H1 (cell line): ENCODE measurements at places on chromosomes 16 and 17.

DNA sequence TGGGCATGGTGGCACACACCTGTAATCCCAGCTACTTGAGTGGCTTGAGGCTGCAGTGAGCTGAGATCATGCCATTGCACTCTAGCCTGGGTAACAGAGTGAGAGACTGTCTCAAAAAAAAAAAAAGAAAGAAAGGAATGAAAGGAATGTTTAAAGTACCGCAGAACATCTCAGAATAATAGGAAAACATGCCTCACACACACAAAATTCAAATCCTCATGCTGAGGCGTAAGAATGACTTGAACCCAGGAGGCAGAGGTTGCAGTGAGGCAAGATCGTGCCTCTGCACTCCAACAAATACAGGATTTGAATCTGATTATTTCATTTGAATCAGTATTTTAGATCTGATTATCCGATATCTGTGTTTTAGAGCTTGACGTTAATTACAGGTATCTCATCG lies 21.3 kb upstream of the GAA start:
- no peak for DNase-seq

GRCh38 chr16:61946019-61946418 lies 90.2 kb downstream of the CDH8 start:
- no peak for DNase-seq

GRCh38 chr17:78461799-78462053 lies 83.3 kb downstream of the PGS1 start:
- no peak for DNase-seq

GRCh38 chr17:41965694-41966462 lies 717 bp upstream of the CNP start:
- no peak for DNase-seq

GRCh38 chr16:9316615-9317014 lies 225.2 kb downstream of the HAPSTR1 start:
- DNase-seq: no peak

DNA sequence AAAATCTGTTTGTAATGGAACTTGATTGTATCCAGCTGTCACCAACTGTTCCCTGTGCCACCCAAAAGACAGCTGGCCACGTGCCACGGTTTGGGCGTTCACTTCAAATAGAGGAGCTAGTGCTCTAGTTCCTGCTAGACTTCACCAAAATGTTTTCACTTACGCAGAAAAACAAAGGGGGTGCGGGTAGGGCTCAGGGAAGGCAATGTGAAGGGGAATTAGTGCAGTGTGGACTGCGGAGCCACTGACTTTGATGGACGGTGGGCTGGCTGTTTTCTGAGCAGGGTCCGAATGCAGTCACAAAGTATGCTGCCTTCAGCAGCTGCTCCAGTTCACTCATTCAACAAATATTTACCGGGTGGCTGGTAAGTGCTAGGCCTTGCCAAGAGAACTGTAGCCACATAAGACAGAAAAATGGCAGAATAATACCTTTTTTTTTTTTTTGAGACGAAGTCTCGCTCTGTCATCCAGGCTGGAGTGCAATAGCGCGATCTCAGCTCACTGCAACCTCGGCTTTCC lies 7.6 kb upstream of the CYTH1 start:
- DNase-seq: no peak

DNA sequence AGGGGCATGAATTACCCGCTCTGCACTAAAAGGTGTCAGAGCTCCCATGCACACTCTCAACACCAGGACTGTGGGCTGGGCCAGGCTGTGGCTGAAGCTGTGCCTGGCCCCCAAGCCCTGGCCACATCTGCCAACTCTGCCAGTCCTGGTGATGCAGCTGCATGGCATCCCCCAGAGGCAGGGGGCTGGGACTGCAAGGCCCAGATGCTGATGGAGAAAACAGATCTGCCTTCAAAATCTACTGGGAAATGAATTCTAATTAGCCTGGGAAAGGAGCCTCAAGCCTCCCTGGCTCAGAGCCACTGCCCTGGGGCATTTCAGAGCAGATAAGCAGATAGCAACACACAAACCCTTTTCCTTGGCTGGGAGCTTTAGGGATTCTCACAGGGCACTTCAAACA lies 3.4 kb downstream of the CHST6 start:
- DNase-seq: no peak

- no peak for DNase-seq
Measured at GRCh38 chr17:55926276-55926990, 175.6 kb downstream of the PCTP start.

DNA sequence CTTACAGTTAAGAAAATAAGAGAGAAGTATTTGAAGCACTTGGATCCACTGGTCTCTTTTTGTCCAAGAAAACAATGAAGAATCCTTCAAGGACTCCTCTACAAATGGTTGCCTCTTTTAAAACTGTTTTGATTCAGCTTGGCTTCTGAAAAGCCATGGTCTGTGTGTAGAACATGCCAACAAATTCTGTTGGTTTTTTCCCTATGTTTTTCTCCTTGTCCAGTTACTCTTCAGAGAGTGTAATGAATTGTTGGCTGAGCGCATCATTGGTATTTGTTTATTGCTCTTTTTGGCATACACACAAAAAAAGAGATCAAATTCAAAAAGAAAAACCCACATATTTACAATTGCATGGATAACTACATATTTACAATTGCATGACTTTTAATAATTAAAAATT lies at the start of gene ABCA10:
TSS of gene ABCA10 (minus strand) at position 249 of the 400 bp plus-strand sequence. CDS start 3,466 bp downstream, outside the sequence.
- no peak for DNase-seq

GRCh38 chr17:37088459-37088858 lies 139.7 kb downstream of the AATF start:
- no peak for DNase-seq

DNA sequence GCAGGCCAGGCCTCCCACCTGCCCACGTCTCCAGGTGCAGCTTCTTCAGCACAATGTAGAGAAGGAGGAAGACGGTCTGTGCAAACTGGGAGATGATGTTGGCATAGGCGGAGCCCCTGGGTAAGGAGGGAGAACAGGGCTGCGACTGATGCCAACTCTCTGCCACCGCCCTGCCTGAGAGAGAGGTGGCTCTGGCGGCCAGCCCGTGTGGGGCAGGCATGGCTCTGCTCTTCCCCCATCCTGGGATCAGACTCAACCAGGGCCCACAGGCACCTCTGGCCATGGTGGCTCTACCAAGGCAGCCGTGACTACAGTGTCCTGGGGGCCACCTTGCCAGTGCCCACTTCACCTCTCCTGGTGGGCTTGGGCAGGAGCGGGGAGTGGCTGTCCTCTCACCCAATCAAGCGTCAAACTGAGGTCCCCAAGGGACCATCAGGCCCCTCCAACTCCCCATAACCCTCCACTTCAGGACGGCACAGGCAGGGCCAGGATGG lies 8.6 kb downstream of the SLC47A2 start:
- DNase-seq: no peak

DNA sequence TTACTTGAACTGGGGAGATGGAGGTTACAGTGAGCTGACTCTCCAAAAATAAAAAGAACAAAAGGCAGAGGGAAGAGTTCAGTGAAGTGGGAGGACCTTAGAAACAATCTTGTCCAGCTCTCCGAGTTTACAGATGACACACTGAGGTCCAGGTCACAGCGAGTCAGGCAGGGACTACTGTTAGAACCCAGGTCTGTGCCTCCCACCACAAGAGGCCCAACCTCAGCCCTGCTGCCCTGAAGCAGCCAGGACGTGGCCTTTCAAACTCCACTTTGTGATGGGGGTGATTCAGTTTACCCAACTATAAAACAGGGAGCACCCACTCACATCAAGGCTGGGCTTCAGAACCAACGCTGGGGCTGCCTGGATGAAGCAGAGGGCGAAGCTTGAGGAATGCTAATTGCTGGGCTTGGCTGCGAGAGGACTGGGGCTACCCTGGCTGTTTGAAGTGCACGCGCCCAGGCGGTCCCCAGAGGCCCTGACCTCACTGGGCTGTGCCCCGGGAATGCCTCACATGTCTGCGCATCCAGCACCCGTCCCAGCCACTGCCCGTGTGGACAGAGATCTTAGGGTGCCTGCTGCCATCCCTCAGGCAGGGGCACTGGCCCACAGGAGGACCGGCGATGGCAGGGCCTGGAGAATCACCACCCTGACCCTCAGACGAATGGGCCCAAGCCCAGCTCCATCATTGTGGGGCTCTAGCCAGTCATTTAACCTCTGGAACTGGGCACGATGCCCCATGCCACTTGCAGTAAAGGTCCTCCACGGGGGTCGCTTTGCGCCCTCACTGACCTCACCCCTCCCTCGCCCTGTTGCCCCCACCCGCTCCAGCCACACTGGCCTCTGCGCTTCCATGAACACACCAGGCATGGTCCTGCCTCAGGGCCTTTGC lies 11.4 kb downstream of the SLC5A10 start:
- no peak for DNase-seq

GRCh38 chr16:17970816-17971331 lies 365.7 kb downstream of the NPIPA8 start:
- no peak for DNase-seq

GRCh38 chr16:73717266-73717974 lies 579.2 kb upstream of the PSMD7 start:
- no peak for DNase-seq

- peak; percentile 80 for DNase-seq
Measured at GRCh38 chr16:84618581-84619460, 943 bp upstream of the COTL1 start.

- DNase-seq: no peak
Measured at GRCh38 chr16:70699696-70700095, 13.8 kb upstream of the MTSS2 start.

DNA sequence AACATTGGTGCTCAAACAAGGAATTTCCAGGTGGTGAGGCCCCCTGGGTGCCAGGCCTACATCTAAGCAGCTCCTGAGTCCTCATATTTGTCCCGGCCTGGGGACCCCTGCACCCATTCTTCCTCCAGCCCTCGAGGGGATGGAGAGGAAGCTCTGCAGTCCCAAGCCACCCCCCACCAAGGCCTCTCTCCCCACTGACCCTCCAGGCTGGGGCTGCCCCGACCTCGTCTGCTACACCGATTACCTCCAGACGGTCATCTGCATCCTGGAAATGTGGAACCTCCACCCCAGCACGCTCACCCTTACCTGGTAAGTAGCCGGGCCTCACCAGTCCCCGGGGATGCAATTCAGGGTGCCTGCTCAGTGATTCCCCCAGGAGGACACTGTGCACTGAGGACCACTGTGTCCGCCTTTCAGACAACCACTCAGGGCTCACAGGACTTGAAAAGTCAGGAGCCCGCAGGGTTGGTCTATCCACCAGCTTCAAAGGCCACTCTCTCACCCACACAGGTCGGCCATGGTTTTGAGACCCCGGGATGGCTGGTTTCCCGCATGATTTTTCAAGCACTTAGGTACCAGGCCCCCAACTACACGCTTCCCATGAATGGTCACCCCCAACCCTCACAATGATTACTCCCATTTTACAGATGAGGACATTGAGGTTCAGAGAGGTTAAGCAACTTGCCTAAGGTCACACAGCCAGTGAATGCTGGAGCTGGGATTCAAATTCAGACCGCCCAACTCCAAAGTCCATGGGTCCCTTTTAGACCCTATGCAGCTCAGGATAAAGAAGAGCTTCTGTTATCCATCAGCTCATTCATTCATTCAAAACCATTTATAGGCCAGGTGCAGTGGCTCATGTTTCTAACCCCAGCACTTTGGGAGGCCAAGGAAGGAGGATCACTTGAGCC lies 32.4 kb downstream of the IL21R start:
- DNase-seq: peak; percentile 39

DNA sequence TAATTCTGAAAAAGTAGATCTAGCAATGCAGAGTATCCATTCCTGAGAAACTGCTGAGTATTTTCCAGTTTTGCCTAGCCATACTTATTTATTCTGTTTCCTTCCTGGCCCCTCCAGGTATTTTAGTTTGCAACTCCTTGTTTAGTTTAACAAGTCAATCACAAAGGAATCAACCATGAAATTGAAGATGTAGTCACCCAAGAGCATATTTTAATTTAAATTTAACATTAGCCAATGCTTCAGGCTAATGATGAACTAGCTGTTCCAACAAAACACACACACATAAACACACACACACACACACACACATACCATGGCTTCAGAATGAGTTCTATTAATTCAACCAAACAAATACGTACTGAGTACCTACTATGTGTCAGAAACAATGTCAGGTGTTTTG lies 332.8 kb upstream of the ERCC4 start:
- DNase-seq: no peak

GRCh38 chr16:31427441-31428278 lies 500 bp downstream of the COX6A2 start:
- no peak for DNase-seq

DNA sequence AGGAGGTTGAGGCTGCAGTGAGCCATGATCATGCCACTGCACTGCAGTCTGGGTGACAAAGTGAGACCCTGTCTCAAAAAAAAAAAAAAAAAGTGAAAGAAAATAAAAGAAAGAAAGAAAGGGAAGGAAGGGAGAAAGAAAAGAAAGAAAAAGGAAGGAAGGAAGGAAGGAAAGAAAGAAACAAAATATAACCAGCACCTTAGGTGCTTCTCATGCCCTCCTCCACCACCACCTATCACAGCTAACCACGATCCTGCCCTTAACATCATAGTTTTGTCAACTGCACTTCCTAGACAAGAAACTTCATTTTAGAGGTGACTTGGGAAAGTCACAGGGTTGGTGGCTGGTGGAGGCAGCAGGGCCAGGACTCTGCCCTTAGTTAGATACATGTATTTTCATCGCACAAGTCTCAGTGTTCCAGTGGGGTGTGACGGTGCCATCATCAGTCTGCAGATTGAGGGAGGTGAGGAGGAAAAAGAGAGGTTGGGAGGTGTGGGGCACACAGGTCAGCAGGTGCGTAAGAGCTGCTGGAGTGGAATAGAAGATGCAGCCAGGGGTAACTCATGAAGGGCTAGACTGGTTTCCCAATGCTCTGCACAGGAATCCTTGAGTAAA lies 10.0 kb downstream of the SUPT4H1 start:
- no peak for DNase-seq

GRCh38 chr16:11329071-11329491 lies 16.2 kb upstream of the RMI2 start:
- no peak for DNase-seq

GRCh38 chr16:82033683-82034300 lies 1.3 kb upstream of the HSD17B2 start:
- DNase-seq: no peak

- DNase-seq: no peak
Measured at GRCh38 chr17:75245011-75245410, 16.4 kb downstream of the GGA3 start.

DNA sequence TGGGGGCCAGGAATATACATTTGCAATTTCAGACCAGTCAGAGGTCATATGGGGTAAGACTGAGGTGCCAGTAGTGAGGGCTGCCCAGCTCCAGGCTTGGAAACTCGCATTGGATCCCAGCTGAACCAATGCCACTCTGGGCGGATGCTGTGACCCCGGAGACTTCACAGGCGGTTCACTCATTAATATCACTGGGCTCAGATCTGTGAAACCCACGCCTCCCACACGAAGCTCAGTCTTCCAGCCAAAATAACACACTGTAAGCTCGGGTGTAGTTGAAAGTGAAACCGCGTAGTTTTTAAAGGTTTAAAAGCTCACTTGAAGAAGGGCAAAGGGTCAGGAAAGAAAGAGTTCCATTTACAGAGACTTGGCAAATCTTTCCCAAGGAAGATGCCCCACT lies 254.8 kb downstream of the FOXL1 start:
- no peak for DNase-seq

DNA sequence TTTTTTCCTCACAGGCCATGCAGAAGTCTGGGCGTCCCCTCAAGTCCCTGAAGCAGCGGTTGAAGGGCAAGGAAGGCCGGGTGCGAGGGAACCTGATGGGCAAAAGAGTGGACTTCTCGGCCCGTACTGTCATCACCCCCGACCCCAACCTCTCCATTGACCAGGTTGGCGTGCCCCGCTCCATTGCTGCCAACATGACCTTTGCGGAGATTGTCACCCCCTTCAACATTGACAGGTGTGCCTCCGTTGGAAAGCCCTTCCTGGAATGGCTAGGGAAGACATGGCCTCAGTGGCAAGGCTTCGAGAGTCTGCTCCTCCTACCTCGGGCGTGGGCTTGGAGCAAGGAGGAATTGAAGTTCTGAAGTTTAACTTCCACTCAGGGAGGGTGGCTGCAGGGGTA lies 13.5 kb downstream of the POLR2A start:
- DNase-seq: no peak

- DNase-seq: no peak
Measured at GRCh38 chr16:84678541-84678940, 21.3 kb upstream of the USP10 start.
